ENCODE measurements at places on chromosomes 16 and 17. TPM values are rescaled to one million over a fixed set of nuclear protein-coding genes. Genes with fewer than 3 reads are reported as not detected.

DNA sequence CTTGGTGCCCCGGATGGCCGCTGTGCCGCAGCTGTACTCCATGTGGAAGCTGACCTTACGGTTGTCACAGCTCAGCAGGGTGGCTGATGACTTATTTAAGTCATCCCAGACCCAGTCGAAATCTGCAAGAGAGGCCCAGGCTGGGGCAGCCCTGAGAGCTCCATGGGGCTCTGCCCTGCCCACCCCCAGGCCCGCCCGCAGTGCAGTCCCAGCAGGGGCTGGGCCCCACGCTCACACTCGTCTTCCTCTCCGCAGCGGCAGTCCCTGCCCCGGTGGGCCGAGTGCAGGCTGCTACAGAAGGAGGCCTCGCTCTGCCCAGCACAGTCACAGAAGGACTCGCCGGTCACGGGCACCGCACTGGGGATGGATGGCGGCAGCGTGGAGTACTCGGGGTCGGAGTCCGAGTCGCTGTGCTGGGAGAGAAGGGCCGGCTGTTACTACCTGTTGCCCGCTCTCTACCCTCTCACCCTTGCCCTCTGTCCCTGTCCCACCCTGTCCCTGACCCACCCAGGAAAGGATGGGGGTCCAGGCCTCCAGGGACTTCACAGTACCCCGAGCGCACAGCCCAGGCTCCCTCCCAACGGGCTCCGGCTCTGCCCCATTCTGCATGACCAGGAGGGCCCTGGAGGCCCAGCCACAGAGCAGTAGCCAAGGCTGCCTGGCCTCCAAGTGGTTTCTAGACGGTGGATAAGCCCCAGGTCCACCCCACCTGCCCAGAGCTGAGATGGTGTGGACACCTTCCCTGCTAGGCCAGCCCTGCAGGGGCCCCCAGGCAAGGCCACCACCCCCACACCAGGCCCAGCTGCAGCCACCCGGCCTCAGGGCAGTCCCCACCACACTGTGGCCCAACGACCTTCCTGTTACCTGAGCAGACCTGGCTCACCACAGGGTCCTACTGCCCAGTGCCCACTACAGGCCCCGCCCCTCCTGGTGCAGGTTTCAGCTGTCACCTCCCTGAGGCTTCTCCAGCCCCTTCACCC lies 3.9 kb downstream of the SPSB3 start:
- no peak for DNase-seq
- H3K36me3 ChIP-seq: peaks cover 58% of the 10 kb centered on the region
- H3K4me3 ChIP-seq: no peak overlapping the region
- no peak overlapping the region for H3K27ac ChIP-seq
- H3K4me1 ChIP-seq: peaks cover 60% of the 10 kb centered on the region
- H3K27me3 ChIP-seq: no peaks in the 10 kb centered on the region

GRCh38 chr17:57544401-57544800 lies 200.7 kb downstream of the CCDC182 start:
- H3K27me3 ChIP-seq: no peaks in the 10 kb centered on the region
- no peaks in the 10 kb centered on the region for H3K36me3 ChIP-seq
- no peak overlapping the region for H3K4me3 ChIP-seq

DNA sequence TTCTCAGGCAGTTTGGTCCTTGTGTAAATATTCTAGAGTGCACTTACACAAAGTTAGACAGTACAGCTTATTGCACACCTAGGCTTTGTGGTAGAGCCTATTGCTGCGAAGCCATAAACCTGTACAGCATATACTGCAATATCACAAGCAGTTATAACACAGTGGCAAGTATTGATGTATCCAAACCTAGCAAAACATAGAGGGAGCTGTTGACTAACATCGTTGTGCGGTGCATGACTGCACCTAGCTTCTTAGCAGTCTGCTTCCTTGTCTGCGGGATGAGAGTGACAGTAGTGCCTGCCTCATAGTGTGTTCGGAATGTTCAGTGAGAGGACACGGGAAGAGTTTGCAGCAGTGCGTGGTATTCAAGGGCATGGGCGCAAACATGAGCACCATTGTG lies 78.9 kb downstream of the MPRIP start:
- H3K4me1 ChIP-seq: peaks cover 88% of the 10 kb centered on the region
- H3K27me3 ChIP-seq: no peaks in the 10 kb centered on the region
- H3K27ac ChIP-seq: peak overlapping the region; percentile 86
- DNase-seq: no peak
- H3K36me3 ChIP-seq: no peaks in the 10 kb centered on the region
- no peak overlapping the region for H3K4me3 ChIP-seq

DNA sequence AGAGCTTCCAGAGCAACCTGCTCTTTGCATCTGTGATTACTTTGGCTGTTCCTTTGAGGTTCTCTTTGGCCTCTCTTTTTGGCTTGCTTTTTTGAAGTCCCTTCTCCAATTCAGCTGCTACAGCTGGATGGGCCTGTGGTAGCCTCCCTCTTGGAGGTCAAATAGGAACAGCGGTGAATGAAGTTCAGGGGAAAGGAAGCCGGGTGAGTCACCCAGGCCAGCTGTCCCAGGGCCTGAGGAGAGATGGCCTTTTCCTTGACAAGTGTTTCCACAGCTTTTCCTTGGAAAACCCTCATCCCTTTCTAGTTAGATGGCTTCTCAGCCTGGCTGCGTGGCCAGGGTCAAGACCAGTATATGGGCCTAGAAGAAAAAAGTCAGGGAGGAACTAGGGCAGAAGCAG lies 103.1 kb downstream of the STX8 start:
- DNase-seq: peak; percentile 48
- no peaks in the 10 kb centered on the region for H3K27me3 ChIP-seq
- H3K27ac ChIP-seq: peak overlapping the region; percentile 21
- no peaks in the 10 kb centered on the region for H3K36me3 ChIP-seq

DNA sequence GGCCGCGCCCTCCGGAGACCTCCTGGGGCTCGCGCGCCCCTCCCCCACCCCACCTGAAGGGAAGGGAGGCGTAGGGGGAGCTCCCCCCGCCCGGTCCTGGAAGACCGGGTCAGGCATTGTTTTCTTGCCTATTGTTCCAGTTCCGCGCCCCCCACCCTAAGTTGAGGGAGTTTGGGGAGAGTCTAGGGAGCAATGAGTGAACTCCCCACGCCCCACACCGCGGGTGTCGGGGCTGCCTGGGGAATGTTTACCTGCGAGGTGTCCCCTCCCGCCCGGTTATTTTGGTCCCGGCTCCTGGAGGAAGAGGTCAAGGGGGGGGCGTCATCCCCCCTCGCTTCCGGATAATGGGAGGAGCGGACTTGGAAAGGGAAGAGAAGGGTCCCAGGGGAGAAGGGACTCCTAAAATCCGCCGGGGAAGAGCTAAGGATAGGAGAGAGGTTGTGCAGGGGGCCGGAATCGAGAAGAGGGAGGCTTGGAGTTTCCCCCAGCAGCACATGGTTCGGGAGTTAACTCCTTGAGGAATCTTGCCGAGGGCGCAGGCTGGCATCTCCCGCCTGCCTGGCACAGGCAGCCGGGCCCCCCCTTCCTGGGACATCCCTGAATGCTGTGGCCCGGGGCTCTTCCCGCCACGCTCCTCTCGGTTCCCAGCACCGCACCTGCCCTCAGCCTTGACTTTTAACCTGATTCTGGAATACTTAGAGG lies 881 bp downstream of the MLLT6 start:
- peak; percentile 73 for DNase-seq
- H3K27ac ChIP-seq: peak overlapping the region; percentile 99
- peaks cover 31% of the 10 kb centered on the region for H3K36me3 ChIP-seq
- H3K27me3 ChIP-seq: no peaks in the 10 kb centered on the region

DNA sequence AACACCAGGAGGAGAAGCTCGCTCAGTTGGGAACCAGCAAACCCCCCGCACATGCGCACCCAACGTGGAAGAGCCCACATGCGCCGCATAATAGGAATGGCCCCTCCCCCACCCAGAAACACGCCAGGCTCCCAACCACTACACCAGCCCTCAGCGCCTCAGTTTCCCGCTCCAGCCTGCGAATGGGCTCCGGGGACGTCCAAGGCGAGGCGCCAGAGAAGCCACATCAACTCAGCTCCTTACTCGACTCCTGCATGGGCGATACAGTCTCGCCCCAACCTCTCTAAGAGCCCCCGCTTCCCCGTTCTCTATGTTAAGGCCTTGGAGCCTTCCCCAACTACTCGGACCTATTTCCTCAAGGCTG lies 504 bp downstream of the SRSF1 start:
- peak; percentile 75 for DNase-seq
- H3K4me1 ChIP-seq: peaks cover 66% of the 10 kb centered on the region
- H3K27ac ChIP-seq: peak overlapping the region; percentile 98
- peak overlapping the region; percentile 96 for H3K4me3 ChIP-seq
- no peaks in the 10 kb centered on the region for H3K27me3 ChIP-seq

- no peak for DNase-seq
- H3K36me3 ChIP-seq: no peaks in the 10 kb centered on the region
- H3K27me3 ChIP-seq: no peaks in the 10 kb centered on the region
- H3K4me3 ChIP-seq: no peak overlapping the region
- no peaks in the 10 kb centered on the region for H3K4me1 ChIP-seq
Observed at GRCh38 chr17:45184144-45184543, 22.5 kb downstream of the HEXIM2 start.

- H3K27ac ChIP-seq: peak overlapping the region; percentile 90
- H3K4me3 ChIP-seq: peak overlapping the region; percentile 45
- peak; percentile 81 for DNase-seq
- H3K4me1 ChIP-seq: peaks cover 49% of the 10 kb centered on the region
Observed at GRCh38 chr16:57265850-57266530, 18.5 kb downstream of the PLLP start.

DNA sequence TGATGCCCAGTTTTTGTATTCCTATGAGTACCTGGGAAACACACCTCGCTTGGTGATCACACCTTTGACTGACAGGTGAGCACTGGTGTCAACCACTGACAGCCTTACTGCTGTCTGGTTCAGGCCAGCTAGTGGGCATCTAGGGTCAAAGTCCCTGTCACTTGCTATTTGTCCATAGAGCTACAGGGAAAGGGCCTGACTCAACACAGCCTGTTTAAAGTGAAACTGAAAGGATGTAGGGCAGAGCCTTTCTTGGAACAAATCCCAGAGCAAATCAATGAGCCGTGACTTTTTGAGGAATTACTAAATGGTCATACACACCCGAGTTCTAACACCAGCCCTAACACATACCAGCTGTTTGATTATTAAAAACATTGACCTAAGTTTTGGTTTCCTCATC lies 106.8 kb downstream of the DNAH9 start:
- H3K4me1 ChIP-seq: no peaks in the 10 kb centered on the region
- no peak overlapping the region for H3K27ac ChIP-seq
- no peaks in the 10 kb centered on the region for H3K36me3 ChIP-seq
- no peaks in the 10 kb centered on the region for H3K27me3 ChIP-seq

- H3K27me3 ChIP-seq: no peaks in the 10 kb centered on the region
- H3K27ac ChIP-seq: no peak overlapping the region
- H3K4me1 ChIP-seq: no peaks in the 10 kb centered on the region
- H3K4me3 ChIP-seq: no peak overlapping the region
- H3K36me3 ChIP-seq: peaks cover 7% of the 10 kb centered on the region
Observed at GRCh38 chr17:58728798-58729197, 26.9 kb upstream of the PPM1E start.

DNA sequence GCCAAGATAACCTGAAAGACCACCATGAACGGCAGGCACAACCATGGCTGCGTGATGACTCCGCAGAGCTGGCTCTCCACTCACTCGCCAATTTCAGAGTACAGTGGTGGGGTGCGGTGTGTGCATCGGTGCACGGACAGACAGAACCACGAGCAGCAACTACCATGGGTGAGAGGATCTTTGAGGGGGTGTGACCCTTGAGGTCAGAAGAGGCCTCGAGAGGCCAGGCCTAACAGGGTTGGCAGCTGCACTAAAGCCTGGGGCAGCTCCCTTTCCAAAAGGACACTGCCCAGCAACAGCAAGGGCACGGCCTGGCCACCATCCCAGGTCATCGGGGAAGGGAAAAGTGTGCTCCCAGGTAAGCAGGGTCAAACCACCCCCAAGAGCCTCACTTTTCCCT lies 1.9 kb upstream of the ECI1 start:
- H3K27me3 ChIP-seq: no peaks in the 10 kb centered on the region
- peaks cover 30% of the 10 kb centered on the region for H3K4me1 ChIP-seq
- DNase-seq: no peak

- DNase-seq: no peak
- H3K27ac ChIP-seq: peak overlapping the region; percentile 89
- no peaks in the 10 kb centered on the region for H3K36me3 ChIP-seq
- H3K4me1 ChIP-seq: peaks cover 50% of the 10 kb centered on the region
- H3K27me3 ChIP-seq: no peaks in the 10 kb centered on the region
Observed at GRCh38 chr16:56423584-56424403, 1.6 kb downstream of the AMFR start.

DNA sequence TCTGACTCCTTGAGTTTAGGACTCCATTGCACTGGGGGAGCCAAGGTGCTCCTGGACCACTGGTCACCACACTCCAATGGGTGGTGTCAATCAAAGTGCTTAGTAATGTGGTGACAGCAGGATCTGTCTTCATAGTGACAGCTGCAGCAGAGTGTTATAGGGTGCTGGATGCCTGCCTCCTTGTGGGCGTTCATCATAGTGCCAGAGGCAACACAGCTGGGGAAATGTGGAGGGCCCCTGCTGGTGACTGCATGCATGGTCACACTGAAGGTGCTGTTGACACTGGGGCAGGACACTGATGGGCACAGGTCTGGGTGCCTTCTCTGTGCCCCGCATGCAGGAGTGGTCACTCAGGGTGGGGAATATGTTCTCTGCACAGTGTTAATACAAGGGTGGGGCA lies 177.5 kb upstream of the CDH8 start:
- H3K4me3 ChIP-seq: no peak overlapping the region
- no peaks in the 10 kb centered on the region for H3K27me3 ChIP-seq
- DNase-seq: no peak
- H3K4me1 ChIP-seq: no peaks in the 10 kb centered on the region
- H3K27ac ChIP-seq: no peak overlapping the region

DNA sequence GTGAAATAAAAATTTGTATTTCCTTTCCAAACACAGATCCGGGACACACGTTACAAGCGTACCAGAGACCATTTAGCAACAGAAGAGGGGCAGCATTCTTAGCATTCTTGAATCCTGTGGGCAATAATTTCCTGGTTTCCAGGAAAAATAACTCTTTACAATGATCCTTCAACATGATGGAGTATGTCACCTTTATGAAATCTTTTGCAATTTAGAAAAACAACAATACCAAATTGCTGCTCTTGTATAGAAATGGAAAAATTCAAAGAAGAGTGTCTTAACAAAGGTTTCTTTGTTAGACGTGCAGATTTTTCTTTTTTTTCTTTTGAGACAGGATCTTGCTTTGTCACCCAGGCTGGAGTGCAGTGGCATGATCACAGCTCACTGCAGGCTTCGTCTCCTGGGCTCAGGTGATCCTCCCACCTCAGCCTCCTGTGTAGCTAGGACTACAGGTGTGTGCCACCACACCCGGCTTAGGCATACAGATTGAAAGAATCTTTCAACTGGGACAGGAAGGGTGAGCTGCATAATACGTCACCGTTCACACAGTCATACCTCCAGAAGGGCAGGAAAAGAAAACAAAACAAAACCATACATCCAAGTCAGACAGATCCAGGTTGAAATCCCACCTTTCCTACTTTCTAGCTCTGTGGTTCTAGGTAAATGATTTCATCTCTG lies 10.8 kb upstream of the GCSH start:
- no peak overlapping the region for H3K27ac ChIP-seq
- no peaks in the 10 kb centered on the region for H3K4me1 ChIP-seq
- no peak overlapping the region for H3K4me3 ChIP-seq
- DNase-seq: no peak

Gene METTL22
- 27.3 TPM for total RNA-seq

- H3K27ac ChIP-seq: no peak overlapping the region
- H3K4me3 ChIP-seq: peak overlapping the region; percentile 27
- H3K4me1 ChIP-seq: peaks cover 6% of the 10 kb centered on the region
Observed at GRCh38 chr17:81471818-81472456, 40.7 kb downstream of the ACTG1 start.

Gene SCGB1C2
- total RNA-seq: not detected

Gene SHCBP1
- 0.44 TPM for total RNA-seq

Measured in left ventricle myocardium inferior (tissue), 1 donor.